ENCODE measurements at places on chromosomes 5 and 9.

DNA sequence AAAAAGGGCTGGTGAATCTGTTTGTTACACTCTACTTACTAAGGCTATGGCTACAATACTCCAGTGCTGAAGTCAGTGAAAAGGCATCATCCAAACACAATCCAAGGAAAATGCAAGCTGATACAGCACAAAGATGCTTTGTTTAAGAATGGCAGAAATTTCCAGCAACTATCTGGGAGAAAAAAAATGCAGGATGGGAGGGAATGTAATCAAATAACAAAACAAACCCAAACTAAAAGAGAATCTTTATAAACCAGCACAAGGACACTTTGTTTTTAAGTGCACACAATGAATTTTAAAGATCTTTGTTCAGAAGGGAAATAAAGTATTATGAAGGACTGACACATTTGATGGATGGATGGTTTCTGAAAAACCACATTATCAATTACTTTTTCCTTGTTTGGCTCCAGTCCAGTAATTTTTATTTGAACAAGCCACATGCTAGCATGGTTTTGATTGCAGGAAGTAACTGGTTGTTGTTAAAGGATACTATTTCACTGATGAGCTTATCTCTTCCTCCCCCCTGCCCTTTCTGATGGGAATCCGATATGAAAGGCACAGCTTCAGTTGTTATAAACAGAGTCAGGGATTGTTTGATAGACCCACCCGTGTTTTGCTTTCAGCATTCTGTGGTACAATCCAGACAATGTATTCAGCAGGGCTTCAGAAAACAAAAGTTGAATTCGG is 12.1 kb upstream of the TLE4 start:
- DNase-seq, result no peak

DNA sequence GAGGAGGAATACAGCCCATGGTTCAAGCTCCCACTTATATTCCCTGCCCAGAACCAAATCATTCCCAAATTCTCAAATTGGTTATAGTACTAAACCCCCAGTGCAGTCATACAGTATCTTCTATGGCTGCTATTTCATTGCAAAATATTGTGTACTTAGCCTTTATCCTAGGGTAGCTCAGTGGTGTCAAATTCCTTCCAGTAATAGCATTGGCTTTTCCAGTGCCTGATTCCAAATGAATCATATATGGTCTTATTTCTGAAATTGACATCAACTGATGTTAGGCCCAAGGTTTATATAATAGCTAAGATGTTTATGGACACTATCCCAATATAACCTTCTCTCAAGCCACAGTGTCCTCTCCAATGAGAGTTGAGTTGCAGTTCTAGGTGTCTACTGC is 256.7 kb downstream of the NDUFS4 start:
- DNase-seq, result no peak

- no peak for DNase-seq
Measured at GRCh38 chr9:34343605-34344004, 14.2 kb downstream of the NUDT2 start.

DNA sequence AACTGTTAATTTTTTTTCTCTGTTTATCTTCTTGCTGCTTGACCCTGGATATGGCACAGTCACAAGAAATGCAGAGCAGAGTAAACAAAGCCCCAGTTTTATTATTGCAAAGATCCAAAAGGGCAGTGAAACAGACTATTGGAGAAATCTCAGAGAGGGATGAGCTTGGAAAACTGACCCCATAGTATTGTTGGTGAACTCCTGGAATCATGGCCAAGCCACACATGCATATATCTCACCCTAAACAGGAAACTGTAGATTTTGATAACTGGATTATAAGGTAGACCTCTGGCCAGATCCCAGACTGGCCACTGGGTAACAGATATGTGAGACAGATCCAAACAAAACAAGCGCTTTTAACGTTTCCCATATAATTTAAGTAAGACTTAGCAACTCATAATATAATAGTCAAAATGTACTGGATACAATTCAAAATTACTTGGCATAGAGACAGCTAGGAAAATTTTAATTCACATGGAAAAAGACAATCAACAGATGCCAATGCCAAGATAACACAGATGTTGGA is 263.5 kb upstream of the SEMA6A start:
- no peak for DNase-seq

DNA sequence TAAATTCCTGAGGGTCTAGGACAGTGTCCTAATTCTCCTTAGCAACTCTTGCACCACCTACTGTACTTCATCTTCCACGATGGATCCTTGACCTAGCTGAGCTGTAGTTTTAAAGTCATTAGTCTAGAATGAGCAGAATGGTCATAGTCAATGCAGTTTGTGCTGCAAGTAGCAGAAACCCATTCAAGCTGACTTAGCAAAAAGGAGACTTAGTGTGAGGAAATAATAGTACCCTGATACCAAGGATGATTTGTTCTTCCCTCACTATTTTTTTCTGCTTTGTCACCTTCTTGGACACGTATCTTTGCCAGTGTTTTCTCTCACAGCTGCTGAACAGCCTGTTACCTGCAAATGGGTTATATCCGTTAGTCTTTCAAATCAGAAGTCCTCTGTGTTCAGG is 5.3 kb downstream of the MFAP3 start:
- no peak for DNase-seq

DNA sequence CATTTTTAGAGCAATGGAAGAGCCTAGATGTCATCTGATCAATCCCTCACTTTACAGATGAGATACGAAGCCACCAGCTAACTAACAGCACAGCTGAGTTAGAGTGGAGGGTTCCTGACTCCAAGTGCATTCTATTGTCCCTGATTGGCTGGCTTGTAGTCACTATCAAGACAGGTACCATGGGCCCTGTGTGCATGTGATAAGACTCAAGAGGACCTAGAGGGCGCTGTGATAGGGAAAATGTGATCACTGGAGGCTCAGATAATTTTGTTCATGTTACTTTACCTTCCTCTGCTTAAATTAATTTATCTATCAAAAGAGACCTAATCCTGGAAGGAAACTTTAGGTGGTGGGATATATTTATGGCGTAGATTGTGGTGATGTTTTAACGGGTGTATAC is 19.5 kb upstream of the SNAPC3 start:
- no peak for DNase-seq

DNA sequence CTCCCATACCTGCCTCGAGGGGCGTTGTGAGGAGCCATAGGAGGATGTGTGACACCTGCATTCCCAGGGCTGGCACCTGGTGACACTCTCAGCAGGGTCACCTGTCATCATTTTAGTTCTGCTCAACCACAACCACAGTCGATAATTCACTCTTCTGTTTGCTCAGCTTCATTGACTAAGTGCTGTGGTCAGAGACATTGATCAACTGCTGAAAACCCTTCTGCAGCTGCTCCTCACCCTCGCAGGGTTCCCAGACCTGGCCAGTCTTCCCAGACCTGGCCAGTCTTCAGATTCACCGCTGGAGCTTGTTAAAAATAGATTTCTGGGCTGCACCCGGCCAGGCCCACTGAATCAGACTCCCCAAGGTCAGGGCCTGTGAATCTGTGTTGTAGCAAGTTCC is 92.8 kb downstream of the MVB12B start:
- DNase-seq, result no peak

GRCh38 chr5:147853372-147853987 is 22.0 kb upstream of the SPINK1 start:
- DNase-seq, result no peak

DNA sequence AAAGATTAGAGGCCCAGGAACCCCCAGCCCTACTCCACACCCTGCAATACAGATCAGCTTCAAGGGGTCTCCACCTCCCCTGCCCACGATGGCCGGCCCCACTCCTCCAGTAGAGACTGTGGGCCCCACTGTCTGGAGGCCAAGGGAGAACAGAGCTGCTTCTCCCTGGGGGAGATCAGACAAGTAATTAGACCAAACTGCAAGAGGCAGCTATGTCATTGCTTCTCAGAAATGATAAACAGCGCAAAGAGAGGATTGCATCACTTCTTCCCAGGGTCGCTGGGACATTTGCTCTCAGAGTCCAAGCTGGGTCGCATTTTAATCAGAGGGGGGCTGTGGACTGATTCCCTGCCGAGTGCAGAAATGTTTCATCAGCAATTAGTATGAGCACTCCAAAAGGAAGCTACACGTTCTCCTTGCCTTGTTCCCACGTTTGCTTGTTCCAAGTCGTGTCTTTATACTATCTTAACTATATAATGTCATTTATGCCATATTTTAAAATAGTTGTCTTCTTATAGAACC is 59.9 kb downstream of the ROPN1L start:
- DNase-seq, result no peak
